ENCODE measurements at places on chromosomes 6 and 20.

DNA sequence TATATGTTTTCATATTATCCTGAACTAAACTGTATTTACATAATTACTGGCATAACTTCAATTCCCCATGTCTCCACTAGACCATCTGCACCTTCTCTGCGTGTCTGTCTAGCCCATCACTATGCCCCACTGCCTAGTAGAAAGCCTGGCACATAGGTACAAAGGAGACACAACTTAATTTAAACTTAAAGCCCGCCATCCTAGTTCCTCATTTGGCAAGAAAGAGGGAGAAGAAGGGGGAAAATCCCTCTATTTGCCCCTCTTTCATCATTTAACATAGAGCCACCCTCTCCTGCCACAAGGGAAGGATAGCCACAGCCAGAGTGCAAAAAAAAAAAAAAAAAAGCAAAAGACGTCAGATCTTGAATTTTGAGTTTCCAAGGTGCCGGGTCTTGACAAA, 1.8 kb downstream of the PKIG start:
- no peak for DNase-seq

DNA sequence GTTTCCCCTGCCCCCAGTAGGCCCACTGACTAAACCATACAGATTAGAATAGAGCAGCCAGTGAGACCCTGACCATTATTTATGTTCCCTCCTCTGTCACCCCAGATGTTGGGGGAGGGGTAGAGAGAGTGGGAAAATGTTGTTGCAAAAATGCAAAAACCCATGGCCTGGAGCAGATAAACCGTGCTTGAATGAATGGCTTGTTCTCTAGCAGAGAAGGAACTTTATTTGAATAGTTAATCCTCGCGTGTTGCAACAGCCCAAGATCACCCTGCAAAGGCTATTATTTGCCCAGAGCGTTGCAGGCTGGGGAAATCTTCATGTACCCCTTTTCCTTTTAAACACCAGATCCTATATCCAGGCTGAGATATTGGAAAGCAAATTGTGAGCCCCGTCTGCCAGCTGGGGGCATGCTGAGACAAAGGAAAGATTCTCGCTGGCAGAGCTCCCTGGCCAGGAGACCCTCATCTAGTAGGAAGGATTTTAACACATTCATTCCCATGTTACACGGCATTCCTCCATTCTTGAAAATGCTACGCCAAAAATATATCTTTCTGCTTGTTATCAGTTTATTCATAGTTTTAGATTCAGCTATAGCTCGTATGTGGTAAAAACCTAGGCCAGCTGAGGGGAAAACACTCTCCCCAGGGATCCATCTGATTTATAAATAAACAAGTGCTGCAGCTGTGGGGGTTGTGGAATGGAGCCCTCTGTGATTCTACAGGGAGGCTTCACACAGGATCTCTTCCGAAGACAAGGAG, 53.0 kb downstream of the LINC00237 start:
- no peak for DNase-seq

- DNase-seq = peak; percentile 50
Measured at GRCh38 chr6:109349419-109349987, 32.8 kb downstream of the CD164 start.

GRCh38 chr6:33431880-33432541, 12.1 kb downstream of the SYNGAP1 start:
- DNase-seq = no peak

GRCh38 chr6:44227148-44227793, 3.9 kb downstream of the SLC29A1 start:
- DNase-seq = no peak

- no peak for DNase-seq
Measured at GRCh38 chr6:53581173-53581773, 36.4 kb upstream of the GCLC start.

GRCh38 chr20:15627089-15627488, 946.2 kb downstream of the KIF16B start:
- no peak for DNase-seq

DNA sequence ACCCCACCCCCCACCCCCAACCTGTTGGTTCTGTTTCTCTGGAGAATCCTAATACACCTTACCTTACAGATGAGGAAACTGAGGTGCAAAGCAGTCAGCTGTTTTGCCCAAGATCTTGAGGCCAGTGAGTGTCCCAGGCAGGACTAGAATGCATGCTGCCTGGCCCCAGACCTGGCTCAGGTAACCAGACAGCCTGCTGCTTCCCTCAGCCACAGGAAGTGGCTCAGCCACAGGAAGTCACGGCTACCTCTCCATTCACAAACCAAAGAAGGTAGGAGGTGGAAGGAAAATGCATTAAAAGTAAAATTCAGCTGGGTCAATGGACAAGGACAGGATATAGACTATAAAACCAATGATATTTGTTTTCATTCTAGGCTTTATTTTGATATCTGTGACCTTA, 517.6 kb downstream of the CD83 start:
- DNase-seq = no peak

All from mesenchymal stem cell (in vitro differentiated cells and primary cell).